ENCODE measurements at places on chromosomes 5 and 9.

DNA sequence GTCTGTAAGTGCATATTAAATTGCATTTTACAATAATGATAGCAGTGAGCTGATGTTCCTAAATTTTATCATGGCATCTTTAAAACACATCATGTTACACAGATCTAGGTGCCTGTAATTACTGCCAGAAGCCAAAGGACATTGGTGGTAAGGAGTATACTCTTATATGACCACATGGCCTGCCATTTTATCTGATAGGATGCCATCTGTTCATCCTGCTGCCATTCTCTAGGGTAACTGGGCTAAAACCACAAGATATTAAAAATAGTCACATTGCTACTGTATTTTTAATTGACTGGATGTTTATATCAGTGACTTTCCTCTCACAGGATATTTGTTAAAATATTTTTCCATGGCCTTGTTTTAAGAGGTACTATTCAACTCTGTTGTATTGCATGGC is 53.1 kb downstream of the HCN1 start:
- DNase-seq, result no peak

DNA sequence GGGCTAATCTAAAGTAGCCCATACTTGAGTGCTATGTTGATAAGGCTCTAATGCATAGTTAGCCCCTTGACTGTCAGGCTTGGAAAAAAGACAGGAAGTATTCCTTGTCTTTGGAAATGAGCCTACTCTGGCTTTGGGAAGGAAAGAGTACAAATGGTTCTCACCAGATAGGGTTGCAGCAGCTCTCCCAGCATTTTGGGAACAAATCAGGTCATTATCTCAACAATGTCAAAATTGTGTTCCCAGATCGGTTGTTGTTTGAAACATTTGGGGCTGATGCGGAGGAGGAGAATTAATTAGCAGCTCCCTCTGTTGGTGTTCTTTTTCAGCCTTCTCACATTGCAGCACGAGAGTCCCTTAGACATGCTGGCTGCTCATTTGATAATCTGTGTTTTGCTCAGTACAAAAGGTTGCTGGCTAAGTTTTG is 294.7 kb upstream of the DMRT1 start:
- no peak for DNase-seq

DNA sequence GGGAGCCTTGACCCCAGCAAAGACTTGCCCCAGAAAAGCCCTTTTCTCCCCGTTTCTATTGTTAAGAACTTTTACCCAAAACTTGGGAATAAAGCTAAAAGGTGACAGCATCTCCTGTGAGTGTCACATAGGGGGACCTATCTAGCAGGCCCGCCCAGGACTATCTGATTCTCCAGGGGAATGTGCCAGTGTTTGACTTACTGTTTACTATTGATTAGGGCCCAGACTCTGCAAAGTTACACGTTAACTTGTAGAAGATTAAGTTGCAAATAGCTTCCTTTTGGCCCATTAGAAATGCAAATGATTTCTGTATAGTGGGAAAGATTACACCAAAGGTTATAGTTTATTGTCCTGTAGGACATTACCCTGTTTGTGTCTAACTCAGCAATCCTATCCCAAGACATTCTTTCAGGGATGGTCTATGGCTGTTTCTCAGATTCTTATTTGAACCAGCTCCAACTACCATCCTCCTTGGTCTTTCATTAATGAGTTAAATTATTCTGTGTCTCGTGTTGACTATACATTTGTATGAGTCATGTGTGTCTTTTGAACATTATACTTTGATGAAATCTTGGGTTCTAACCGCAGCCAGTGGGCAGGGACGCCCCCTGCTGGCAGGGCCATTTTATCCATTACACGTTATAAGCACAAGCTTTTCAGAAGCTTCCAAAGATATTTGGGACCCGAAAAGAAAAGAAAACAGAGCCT is 60.7 kb downstream of the HRH2 start:
- DNase-seq, result peak; percentile 34

DNA sequence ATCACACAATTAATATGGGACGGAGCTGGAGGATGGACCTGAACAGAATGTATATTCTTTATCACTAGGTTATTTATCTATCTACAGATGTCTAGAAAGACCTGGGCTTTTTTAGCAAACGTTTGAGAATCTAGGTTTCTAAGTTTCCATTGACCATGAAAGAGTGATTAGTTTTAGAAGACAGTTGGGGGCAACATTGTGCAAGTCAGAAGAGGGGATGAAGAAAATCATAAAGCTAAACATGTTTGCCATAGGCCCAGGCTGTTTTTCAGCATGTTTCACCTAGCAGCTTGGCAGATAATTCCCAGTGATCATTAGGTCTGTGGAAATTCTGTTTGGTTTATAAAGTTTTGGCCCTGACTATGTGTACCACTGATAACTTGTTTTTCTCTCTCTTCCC is 44.1 kb upstream of the CDKN2B start:
- DNase-seq, result no peak

DNA sequence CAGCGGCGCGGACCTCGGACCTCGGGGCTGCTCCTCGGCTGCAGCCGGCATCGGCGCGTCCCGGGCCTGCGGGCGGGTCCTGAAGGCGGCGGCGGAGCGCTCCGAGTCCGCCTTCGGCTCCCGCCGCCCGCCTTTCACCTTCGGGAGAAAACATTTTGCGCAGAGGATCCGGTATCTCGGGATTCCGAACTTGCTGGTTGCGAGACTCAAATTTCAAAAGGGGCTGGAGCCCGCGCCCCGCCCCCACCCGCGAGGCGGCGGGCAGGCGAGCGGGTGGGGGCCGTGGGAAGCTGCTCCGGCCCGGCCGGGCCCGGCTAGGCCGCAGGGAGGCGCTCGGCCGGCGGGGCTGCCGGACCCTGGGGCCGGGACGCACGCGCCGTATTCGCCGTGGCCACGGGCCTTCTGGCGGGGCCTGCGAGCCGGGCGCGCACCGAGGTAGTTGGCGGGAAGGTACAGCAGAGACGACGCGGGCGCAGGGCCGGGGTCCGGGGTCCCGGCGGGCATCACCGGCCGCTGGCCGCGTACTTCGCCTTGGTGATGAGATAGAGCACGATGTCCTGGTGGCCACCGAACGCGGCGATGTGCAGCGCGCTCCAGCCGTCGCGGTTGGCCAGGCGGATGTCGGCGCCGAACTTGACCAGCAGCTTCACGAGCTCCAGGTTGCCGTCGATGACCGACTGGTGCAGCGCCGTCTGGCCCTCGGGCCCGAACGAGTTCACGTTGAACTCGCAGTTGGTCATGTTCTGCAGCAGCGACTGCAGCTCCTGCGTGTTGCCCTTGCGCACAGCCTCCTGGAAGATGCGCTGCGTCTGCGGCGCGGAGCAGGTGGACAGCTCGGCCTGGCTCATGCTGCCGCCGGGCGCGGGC is 757 bp downstream of the NRARP start:
- DNase-seq, result no peak
